ENCODE measurements at places on chromosomes 7 and 10.

DNA sequence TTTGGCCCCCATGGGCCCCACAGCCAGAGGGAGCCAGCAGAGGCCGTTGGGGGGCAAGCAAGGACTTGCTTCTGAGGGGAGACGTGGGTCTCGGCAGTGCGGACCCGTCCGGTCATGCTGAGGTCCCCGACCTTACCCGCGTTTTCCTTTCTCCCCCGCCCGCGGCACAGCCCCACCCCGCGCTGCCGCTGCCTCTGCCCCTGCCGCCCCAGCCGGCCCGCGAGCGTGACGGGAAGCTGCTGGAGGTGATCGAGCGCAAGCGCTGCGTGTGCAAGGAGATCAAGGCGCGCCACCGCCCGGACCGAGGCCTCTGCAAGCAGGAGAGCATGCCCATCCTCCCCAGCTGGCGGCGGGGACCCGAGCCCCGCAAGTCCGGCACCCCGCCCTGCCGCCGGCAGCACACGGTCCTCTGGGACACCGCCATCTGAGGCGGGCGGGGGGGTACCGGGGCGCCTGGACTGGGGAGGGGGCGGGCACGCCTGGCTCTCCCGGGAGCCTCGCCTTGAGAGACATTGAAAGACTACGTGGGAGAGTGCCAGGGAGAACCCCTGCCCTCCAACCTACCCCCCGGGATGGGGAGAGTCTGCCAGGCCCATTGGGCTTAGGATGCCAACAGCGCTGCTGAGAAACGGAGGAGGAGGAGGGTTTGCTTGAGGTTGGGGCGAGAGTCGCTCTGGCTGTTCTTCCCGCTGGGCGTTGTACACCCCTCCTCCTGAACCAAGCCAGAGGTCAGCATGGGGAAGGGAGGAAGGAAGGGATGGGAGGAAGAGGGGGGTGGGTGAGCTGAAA lies 9.9 kb downstream of the NYAP1 start:
- DNase-seq, result peak; percentile 61

GRCh38 chr10:45354261-45354660 lies 19.8 kb upstream of the ALOX5 start:
- DNase-seq, result no peak

GRCh38 chr10:620417-620816 lies 69.1 kb downstream of the DIP2C start:
- DNase-seq, result no peak

DNA sequence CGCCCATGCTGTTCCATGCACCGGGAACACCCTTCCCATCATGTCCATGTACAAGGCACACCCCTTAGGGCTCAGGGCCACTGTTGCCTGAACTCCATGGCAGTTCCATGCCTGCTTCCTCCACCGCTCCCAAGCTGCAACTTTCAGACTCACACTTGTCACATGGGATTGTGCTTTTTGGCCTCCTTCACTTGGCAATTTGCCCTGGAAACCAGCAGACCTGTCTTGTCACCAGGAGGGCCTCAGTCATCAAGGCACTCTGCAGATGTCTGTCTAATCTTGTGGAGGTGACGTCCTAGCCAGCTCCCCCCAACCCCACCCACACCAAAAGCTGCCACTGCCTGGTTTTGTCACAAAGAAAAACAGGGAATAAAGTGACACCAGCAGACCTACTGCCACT lies 47.5 kb downstream of the CARD11 start:
- DNase-seq, result no peak

GRCh38 chr7:124489925-124490324 lies 275.7 kb downstream of the GPR37 start:
- DNase-seq, result no peak

DNA sequence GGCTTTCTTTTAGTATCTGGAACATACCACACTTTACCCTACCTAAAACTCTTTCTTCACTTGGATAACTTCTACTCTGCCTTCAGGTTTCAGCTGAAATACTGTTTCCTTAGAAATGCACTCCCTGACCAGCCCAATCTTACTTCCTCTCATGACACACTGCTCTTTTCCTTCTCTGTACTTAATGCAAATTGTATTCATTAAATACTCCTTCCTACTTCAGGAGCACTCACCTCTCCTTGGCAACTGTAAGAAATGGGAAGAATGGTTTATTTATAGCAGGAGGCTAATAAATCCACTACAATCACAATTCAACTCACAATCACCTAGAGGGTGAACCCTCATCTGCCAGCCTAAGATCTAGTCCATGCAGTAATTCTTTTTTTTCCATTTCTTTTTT lies 15.2 kb downstream of the ZCWPW1 start:
- no peak for DNase-seq

DNA sequence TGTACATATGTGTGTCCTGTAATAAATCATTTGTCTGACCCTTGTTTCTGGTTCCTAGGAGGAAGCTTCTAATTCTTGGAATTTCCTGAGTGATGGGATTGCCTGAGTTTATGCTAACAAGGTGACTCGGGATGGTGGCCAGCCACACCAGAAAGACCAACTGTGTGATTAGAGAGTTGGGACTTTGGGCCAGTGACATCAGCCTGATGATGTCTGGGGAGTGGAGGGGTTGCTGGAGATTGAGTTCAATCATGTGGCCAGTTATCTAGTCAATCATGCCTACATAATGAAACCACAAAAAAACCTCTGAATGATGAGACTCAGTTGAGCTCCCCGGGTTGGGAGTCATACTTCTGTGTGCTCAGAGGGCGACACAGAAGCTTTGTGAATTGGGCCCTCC lies 23.5 kb upstream of the CARD11 start:
- DNase-seq, result no peak

DNA sequence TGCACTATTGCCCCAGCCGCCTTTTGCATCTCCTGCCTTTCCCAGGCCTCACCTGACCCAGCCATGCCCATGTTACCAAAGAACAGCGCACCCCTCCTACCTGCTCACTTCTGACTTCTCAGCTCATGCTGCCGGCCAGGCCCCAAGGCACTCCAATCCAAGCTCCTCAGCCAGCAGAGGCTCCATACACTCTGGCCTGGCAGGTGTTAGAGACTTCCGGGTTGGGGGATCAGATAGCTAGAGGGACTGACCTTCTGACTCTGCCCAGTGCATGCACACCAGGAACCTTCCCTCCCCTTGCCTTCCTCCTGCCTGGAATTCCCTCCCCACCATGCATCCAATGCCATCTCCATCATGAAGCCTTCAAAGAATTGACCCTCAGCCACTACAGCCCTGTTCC lies 56.2 kb upstream of the ZMIZ1 start:
- DNase-seq, result no peak

- DNase-seq, result no peak
Observed at GRCh38 chr7:47478017-47478344, 103.9 kb downstream of the TNS3 start.

- DNase-seq, result no peak
Observed at GRCh38 chr7:93902777-93903423, 3.5 kb upstream of the GNGT1 start.

DNA sequence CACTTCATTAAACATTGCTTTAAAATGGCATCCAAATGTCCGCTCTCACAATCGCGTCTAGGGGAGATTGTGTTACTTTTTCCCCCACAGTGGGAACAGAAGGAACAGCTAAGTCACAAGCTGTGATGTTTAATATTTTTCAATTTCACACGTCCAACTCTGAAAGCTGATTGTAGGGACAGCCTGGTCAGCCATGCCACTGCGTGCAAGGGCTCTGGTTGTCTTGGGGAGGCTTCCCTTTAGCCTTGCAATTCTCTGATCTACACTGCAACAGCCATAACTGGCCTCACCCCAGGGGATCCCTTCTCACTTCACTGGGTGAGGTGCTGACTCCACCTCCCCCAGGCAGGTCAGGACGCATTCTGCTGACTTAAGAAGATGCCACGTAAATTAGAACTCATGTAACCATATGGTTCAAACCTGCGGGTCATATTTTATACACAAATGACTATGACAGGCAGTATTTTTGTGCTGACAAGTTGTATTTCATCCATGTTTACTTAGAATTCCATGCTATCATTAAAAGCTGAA lies 425.2 kb upstream of the NFE2L3 start:
- DNase-seq, result no peak

DNA sequence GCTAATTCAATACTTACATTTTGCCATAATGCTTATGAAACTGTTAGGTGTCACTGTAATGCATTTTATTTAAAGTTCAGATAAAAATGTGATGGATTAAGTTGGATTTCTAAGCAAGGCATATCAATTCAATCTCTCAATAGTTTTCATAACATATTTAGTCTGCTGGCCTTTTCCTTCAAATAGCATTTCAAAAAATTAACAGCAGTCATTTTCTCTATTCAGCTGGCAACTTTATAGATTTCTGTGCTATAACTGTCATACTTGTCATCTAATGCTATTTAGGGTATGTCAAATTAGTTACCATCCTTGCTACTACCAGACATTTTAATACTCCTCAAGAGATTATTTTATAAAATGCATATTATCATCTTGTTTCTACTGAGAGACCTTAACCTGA lies 4.3 kb downstream of the GAD2 start:
- no peak for DNase-seq

- DNase-seq, result no peak
Observed at GRCh38 chr7:117076426-117076943, 123.2 kb downstream of the ST7 start.

- DNase-seq, result peak; percentile 48
Observed at GRCh38 chr7:29866490-29866930, 60.2 kb downstream of the WIPF3 start.

GRCh38 chr10:8365935-8366911 lies 311.7 kb downstream of the GATA3 start:
- no peak for DNase-seq

DNA sequence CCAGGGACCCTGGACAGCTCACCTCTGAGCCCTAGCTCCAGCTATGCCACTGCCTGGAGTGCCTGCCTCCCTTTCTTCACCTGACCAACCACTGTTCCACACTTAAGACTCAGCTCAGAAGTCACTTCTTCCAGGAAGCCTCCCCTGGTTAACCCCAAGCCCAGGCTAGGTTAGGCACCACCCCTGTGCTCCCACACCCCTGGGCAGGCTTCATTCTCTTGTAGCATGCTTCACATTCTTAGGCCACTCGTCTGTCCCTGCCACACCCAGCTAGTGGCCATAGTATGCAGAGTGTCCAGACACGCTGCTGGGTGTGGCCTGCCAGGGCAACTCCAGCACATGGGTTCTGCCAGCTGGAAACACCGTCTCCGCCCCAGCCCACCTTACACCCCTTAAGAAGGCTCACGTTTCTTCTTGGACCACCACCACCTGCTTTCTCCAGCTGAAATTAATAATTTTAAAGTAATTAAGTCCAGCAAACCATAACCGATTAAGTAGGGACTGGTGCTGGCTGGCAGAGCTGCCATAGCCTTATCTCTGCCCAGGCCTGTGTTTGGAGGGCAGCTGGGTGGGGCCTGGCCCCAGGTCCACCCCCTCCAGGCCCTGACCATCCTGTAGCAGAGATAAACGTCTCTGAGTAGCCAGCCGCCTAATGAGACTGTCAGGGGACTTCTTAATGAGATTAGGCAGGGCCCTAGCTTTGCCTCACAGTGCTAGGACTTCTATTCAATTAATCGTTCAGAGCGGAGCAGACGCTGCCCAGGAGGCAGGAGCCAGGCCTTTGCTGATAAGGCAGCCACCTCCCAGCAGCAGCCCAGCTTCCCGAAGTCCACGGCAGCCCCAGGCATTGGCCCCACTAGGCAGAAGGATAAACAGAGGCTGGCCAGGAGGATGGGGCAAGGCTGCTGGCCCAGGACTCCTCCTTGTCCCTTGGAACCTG lies 20.5 kb downstream of the GRID1 start:
- no peak for DNase-seq

GRCh38 chr7:50491943-50492342 lies 41.8 kb upstream of the FIGNL1 start:
- no peak for DNase-seq

DNA sequence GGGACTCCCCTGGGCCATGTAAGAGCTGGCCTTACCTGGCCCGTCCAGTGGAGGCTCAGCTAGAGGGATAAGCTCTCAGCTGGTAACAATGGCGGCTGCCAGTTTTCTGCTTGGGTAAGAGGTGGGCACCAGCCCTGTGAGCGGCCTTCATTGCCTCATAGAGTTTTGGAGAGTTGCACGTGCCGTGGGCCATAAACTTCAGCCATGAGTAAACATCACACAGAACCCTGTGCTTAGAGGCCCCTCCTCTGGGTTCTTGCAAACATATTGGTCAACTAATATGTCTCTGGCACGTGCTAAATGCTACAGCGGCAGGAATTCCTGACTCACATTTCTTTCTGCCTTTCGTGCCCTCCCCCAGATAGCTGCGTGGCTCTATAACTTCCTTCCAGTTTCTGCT lies 103.9 kb upstream of the LEP start:
- no peak for DNase-seq

GRCh38 chr10:16942381-16943078 lies 125.3 kb upstream of the RSU1 start:
- DNase-seq, result no peak
